ENCODE measurements at places on chromosomes 2 and 18.

- H3K4me3 ChIP-seq: no peak overlapping the region
- H3K36me3 ChIP-seq: no peaks in the 10 kb centered on the region
- H3K27me3 ChIP-seq: no peaks in the 10 kb centered on the region
- peak overlapping the region; percentile 40 for H3K27ac ChIP-seq
Observed at GRCh38 chr2:43238176-43238575, 11.8 kb upstream of the ZFP36L2 start.

DNA sequence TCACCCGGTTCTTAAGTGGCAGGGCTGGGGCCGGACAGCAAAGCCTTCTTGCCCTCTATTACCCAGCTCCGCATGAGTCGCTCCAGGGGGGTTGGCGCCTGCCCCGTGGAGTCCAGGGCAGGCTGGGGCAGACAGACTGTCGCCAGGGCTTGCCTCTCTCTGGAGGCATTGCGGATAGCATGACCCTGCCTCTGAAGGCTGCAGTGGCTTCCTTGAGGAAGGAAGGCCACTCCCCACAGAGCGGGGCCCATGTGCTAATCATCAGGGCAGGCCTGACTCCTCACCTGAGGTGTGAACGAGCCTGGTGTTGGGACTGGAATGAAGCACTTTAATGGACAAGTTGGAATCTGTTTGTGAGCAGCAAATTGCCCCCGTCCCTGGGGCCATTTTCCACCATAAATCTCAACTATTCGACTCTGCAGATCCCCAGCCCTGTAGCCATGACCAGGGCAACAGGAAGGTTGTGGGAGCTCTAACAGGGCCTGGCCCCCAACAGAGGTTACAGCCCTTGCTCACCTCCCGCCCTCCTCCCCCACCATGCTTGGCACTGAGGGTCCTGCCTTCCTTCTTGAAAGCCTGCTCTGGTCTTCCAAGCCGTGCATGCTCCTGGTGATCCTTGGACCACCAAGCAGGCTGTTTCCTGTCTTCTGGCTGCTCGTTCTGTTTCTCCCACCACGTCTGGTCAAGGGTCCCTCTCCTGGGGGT lies 144.9 kb upstream of the HAAO start:
- no peak overlapping the region for H3K4me3 ChIP-seq
- H3K27ac ChIP-seq: no peak overlapping the region
- DNase-seq: peak; percentile 25
- no peaks in the 10 kb centered on the region for H3K36me3 ChIP-seq

GRCh38 chr18:38250971-38251370 lies 685.4 kb upstream of the CELF4 start:
- H3K27ac ChIP-seq: no peak overlapping the region
- no peaks in the 10 kb centered on the region for H3K36me3 ChIP-seq
- no peaks in the 10 kb centered on the region for H3K4me1 ChIP-seq
- DNase-seq: no peak

DNA sequence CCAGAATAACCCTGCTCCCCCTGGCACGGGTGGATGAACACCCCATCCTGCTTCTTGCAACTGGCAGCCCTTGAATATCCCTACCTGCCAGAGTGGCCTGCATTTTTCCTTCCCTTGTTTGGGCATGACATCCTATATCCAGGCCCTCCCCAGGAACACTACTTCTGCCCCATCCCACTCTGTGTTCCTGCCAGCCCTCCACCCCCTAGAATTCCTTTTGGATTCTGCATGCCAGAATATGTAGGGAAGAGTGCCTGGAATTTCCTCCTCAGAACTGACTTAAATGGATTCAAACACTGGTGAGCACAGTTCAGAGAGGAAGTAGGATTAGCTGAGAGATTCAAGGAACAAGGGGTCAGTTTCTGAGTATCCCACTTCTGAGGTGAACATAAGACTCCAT lies 123.5 kb upstream of the PELI1 start:
- no peak overlapping the region for H3K4me3 ChIP-seq
- no peaks in the 10 kb centered on the region for H3K4me1 ChIP-seq
- DNase-seq: no peak

DNA sequence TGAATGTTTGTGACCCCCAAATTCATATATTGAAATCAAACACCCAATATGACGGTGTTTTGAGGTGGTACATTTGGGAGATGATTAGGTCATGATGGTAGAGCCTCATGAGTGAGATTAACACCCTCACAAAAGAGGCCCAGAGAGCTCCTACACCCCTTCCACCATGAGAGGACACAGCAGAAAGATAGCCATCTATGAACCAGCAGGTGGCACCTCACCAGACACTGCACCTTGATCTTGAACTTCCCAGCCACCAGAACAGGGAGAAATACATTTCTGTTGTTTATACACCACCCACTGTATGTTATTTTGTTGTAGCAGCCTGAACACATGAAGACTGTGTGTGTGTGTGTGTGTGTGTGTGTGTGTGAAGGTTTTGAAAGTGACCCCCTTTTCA lies 58.1 kb downstream of the ST3GAL5 start:
- no peaks in the 10 kb centered on the region for H3K27me3 ChIP-seq
- H3K36me3 ChIP-seq: no peaks in the 10 kb centered on the region
- DNase-seq: no peak

GRCh38 chr2:222313816-222314215 lies 15.0 kb upstream of the PAX3 start:
- no peak overlapping the region for H3K4me3 ChIP-seq
- H3K27me3 ChIP-seq: no peaks in the 10 kb centered on the region
- H3K4me1 ChIP-seq: no peaks in the 10 kb centered on the region
- no peaks in the 10 kb centered on the region for H3K36me3 ChIP-seq

DNA sequence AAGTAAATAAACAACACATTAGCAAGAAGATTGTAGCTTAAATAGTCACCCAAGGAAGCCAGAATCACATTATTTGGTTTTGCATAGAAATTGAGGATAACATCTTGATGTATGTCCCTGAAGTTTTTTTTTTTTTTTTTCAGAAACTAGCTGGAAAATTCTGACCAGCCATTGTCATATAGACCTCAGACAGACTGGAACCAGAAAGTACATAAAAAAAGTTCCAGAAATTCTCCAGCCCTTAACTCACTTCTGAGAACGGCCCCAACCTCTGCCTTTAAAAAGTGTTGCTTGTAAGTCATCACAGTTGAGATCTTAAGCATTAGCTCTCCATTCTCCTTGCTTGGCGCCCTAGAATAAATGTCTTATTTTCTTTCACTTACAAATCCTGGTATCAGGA lies 350.5 kb downstream of the CCDC85A start:
- DNase-seq: no peak
- H3K36me3 ChIP-seq: no peaks in the 10 kb centered on the region
- H3K4me3 ChIP-seq: no peak overlapping the region
- H3K4me1 ChIP-seq: no peaks in the 10 kb centered on the region
- no peaks in the 10 kb centered on the region for H3K27me3 ChIP-seq
- no peak overlapping the region for H3K27ac ChIP-seq

GRCh38 chr2:72917138-72917876 lies at the start of gene EMX1:
Gene EMX1, plus strand, starts transcription at chr2:72917519. Its CDS starts 334 bp downstream, at chr2:72917853.
- peaks cover 9% of the 10 kb centered on the region for H3K4me1 ChIP-seq
- no peaks in the 10 kb centered on the region for H3K36me3 ChIP-seq
- H3K27ac ChIP-seq: no peak within 1 kb of the TSS
- H3K27me3 ChIP-seq: no peaks in the 10 kb centered on the region

GRCh38 chr18:32383050-32383819 lies 87.4 kb downstream of the GAREM1 start:
- no peaks in the 10 kb centered on the region for H3K27me3 ChIP-seq
- H3K4me3 ChIP-seq: no peak overlapping the region

DNA sequence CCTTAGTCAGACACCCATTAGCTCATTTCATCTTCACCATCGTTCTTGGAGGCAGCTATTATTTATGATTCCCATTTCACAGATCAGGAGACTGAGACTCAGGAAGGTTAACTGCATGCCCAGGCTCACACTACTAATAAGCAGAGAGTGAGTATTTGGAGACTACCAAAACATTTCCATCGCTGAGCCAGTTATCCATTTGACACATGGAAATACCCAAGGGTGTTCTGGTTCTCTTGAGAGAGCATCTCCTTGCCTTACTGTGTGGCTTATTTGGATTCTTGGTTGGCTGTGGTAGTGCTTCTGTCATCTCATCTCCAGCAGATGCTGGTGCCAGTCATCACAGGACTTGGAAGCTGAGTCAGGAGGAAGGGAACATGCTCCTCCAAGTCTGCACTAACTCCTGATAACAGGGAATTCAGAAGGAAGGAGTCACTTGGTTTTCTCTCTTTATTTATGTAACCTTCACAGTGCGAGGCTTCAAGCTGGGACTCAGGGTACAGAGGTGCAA lies 55.2 kb downstream of the RASGRP3 start:
- DNase-seq: no peak
- no peaks in the 10 kb centered on the region for H3K27me3 ChIP-seq
- H3K36me3 ChIP-seq: no peaks in the 10 kb centered on the region
- no peak overlapping the region for H3K4me3 ChIP-seq

DNA sequence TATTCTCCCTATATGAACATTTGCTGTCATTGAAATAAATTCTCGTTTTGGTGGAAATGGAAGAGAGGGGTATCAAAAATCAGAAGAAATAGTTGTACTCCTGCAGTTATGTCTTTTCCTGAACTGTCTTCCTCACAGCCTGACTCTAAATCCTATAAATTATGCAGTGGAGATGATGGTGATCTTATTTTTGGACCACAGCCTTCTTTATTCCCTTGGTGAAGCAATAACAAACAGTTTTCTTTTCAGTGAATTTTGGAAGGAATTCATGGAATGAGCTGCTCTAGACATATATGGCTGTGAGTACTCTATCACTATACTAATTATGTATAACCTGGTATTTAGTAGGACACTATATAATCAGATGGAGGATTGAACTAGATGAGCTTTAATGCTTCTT lies 1.7 kb upstream of the SLC25A12 start:
- no peaks in the 10 kb centered on the region for H3K36me3 ChIP-seq
- H3K27ac ChIP-seq: no peak overlapping the region
- DNase-seq: no peak
- no peak overlapping the region for H3K4me3 ChIP-seq

- H3K4me1 ChIP-seq: peaks cover 2% of the 10 kb centered on the region
- no peaks in the 10 kb centered on the region for H3K36me3 ChIP-seq
- H3K4me3 ChIP-seq: no peak overlapping the region
Observed at GRCh38 chr2:27903018-27903417, 12.5 kb downstream of the BABAM2 start.

DNA sequence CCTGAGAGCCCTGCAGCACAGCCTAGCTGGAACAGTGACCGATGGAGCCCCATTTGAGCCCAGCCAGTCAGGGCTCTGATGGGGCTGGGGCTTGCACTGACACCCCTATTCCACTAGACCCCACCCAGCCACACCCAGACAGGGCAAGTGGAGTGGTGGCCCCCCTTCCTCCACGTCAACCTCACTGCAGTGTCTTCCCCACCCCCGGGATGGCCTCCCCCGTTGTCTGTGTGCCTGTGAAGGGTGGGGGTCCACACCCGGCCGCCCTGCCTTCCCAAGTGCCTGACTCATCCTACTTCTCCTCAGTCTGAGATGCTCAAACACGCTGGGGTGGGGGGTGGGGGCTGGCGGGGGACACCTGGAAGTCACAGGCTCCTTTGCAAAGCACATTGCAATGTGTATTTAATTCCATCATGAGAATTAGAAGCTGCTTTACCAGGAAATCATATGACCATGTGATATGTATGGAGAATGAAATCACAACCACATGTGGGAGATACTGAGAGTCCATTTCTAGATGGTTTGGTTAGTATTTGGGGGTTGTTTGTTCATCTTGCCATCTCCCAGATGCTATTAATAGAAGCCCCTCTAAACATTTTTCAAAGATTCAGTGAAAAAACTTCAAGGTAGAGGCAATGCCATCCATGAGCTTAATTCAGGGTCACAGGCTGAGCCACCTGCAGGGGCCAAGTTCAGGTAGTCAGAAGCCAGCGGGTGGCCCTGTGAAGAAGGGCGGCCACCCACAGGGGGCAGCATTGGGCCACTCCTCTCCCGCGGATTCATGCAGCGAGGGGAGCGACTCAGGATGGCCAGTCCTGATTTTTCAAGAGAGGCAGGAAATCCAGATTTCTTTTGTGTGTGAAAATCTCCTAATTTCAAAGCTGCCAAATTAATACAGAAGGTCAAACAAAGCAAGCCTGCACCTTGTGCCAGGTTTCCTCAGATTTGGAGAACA lies 22.7 kb upstream of the GMPPA start:
- peaks cover 3% of the 10 kb centered on the region for H3K4me1 ChIP-seq
- no peaks in the 10 kb centered on the region for H3K27me3 ChIP-seq
- DNase-seq: peak; percentile 82
- no peaks in the 10 kb centered on the region for H3K36me3 ChIP-seq
